ENCODE measurements at places on chromosomes 2 and 18.

DNA sequence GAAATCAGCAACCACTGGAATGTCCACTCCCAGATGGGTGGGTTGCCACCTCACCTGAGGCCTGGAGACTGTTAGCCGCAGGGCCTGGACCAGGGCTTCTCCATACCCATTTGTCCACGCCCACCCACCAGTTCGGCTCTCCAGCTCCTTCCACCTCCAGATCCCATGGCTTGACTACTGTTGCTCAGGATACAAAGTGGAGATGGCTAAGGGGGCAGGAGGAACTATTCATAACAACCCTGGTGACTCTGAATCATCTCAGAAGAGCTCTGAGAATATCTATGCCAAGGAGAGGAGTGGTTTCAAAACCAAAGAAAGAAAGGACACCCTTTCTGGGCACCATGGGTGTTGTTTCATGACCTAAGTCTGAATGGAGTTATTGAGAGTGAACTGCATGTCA, 145.8 kb downstream of the LAMA3 start:
- DNase-seq: no peak

DNA sequence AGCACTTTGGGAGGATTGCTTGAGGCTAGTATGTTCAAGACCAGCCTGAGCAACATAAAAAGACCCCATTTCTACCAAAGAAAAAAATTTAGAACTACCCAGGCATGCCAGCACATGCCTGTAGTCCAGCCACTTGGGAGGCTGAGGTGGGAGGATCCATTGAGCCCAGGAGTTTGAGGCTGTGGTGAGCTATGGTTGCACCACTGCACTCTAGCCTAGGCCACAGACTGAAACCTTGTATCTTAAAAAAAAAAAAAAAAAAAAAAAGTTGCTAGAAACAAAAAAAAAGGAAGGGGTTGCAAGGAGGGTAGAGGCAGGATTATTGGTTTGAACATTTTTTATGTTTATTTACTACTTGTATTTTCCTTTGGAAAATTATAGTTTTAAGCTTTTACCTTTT, 4.8 kb downstream of the SEC11C start:
- no peak for DNase-seq

DNA sequence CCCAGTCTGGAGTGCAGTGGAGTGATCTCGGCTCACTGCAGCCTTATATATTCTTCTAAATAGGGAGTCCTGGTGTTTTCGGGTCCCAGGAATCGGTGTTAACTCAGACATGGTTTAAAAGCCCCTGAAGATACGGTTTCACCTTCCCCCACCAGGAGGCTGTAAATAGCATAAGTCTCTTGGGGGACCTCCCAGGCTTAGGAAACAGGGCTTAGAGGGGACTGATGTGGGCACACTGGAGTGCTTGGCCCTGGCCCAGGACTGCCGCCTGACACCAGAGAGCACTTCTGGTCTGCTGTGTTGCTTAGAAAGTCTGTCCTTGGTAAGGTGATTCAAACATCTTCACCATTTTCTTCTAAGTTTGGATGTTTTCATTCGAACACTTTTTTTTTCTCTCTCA, 39.7 kb upstream of the MAP4K4 start:
- no peak for DNase-seq

- no peak for DNase-seq
These were observed 7.7 kb downstream of the KCNF1 start for GRCh38 chr2:10919410-10919770.

- peak; percentile 75 for DNase-seq
These were observed 787 bp downstream of the ERBB4 start for GRCh38 chr2:212537726-212538304.

DNA sequence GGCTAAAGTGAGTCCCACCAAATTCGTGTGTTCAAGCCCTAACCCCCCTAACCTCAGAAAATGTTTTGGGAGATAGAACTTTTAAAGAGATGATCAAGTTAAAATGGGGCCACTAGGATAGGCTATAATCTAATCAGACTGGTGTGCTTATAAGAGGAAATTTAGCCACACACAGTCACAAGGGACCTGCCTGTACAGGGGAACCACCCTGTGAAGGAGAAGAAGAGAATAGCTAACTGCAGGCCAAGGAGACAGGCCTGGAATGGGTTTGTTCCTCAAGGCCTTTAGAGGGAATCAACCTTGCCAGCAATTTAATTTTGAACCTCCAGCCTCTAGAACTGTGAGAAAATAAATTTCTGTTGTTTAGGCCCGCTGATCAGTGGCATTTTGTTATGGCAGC, 36.0 kb upstream of the TANK start:
- DNase-seq: no peak

DNA sequence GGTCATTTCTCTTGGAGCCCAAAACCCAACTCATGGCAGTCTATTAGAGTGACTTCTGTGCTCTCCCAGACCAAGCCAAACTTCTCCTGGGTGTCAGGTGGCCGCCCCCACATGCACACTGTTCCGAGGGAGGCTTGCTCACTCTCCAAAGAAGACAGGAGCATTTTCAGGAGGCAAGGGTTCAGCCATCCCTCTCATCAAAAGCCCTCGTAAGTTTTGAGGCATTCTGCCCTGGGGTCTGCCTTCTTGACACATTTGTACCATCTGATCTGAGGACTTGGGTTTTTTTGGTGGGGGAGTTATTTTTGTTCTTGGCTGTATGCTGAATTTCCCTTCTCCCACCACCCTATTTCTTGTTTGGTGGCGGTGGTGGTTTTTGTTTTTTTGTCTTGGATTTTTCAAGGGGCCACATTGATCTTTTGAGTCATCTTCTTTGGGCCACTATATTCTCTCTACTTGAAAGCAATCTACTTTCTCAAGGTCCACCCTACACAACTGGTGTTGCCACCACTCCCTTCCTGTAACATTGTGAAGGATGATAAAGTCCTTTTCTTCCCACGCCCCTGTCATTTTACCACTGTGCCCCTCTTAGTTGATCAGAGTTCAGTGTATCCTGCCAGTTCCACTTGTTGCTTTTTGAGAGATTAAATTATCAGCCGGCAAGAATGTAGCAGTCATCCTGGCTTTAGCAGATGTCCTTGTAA, 255.8 kb downstream of the CYP26B1 start:
- no peak for DNase-seq

DNA sequence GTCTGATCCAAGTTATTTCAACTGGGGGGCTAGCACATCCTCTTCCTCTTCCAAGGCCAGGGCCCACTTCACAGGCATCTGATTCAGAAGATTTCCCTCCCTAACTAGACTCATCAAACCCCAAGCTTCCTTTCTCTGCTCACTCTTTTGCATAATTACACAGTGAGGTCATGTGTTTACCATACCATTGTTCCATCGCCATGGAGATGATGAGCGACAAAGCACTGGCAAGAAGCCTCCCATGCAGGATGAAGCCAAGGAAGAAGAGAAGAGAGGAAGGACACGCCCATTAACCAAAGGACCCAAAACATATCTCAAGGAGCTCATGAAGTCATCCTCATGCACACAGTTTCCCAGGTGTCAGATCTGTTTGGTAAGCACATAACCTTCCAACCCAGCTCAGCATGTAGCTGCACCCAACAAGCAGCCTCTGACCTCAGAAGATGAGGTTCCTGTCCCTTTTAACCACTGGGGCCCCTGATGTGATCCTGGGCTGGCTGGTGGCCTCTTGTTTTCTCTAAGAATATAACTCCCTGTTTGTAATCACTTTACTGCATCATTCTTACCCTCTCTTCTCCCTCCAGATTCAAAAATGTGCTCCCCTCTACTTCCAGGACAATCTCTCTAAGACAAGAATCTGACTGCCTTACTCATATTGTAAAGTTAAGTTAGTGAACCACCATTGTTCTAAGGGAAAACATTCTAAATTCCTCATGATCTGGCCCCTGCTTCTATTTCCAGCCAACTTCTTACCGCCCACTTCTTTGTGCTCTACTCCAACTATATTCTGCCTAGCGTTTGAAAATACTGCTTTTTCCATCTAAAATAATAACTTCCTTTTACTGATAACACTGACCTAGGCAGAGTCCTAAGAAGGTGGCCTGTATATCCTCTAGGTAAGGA, 190.1 kb downstream of the TTC32 start:
- DNase-seq: no peak

GRCh38 chr18:58878640-58879039, 14.0 kb downstream of the ZNF532 start:
- no peak for DNase-seq

DNA sequence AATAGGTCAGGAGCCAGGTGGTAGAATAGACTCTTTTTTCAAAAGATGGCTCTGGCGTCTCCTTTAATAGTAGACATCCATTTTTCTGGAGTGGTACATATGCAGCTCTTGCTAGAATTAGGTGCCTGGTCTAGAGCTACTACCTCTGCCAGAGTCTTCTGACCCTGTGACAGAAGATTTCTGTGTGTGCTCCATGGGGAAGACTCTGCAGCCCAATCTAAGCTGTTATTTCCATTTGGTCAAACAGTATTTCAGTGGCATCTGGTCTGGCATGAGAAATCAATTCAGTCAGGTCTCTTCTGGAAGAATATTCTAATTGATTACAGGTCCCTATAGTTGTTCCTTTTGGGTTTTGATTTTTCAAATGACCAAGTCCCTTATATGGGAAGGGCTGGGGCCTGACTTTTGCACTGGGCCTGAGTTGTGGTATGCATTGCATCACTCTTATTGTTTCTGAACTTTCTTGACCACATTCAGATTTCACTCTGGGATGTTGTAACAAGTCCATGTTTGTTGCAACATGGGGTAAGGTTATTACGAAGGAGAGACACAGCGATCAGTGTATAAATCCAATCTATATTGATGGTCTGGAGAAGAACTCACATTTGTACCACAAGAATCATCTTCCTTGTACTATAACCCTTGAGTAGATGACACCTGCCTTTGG, 12.1 kb downstream of the MXD1 start:
- DNase-seq: no peak

DNA sequence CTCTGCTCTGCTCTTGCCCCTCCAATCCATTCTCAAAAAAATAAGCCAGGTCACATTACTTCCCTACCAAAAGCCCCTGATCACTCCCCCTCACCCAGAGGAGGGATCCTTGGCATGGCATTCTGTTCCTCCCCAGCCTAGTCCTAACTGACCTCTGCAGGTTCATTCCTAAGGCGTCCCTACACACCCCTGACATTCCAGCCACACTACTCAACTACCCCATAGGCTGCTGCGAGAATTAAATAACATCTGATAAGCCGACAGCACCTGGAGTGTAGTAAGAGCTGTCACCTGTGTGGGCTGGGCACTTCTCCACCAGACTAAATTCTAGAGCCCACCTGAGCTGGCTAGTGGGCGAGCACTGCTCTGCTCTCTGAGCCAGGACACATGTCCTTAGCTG, 44.7 kb upstream of the SLC1A4 start:
- no peak for DNase-seq

DNA sequence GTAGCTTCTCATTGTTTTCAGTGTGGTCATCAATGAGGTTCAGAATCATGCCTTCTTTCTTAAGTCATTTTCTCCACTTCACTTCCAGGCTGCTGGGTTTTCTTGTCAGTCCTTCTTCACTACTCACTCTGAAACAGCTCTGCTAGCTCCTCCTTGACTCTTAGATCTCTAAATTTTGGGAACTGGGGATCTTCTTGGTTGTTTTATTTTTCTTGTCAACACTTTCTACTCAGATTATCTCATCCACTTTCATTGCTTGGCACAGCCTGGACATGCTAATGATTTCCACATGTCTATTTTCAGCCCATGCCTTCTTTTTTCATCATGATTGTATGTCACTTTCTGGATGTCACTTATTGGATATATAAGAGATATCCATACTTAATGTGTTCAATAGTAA, 517.8 kb upstream of the DSEL start:
- DNase-seq: no peak

- no peak for DNase-seq
These were observed 11.6 kb upstream of the RBMS1 start for GRCh38 chr2:160505256-160505655.

DNA sequence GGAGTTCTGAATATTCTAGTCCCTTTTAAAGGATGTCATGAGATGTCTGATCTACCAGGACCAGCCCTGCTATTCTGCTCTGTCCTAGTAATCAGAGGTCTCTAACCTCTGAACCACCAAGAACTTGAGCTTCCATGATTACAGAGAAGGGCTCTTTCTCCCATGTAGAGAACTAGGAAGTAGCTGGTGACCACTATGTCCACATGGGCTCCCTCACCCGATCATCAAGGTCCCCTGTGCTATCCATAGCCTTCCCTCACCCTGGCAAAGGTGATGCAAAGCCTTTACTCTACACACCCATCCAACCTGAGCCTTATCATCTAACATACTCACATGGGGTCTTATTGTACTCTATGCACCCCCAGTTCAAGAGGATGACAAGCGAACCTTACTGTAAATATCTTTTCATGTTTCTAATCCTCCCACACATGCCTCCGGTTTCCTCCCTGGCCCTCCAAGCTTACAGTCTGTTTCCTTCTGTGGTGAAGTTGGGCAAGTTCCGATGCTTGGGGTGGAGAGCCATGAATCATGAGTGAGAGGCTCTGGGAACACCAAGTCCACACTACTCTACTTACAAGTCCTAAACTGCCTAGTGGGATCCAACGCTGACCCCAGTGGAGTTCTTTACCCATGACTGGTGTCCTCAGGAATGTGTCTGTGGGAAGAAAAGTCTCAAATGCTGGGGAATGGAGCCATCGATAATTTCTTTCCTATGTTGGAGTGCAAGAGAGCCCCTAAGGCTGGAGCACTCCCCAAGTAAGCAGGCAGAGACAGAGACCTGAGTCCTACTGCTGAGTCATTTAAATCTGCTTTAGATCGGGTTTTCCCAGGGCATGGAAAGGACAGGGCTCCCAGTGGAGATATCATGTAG, 73.3 kb upstream of the KLF7 start:
- DNase-seq: peak; percentile 50

GRCh38 chr2:151478011-151478410, 68.3 kb downstream of the RIF1 start:
- no peak for DNase-seq

- DNase-seq: no peak
These were observed 663 bp downstream of the TRIM54 start for GRCh38 chr2:27282892-27283291.

GRCh38 chr18:13241083-13241892, 22.7 kb downstream of the LDLRAD4 start:
- peak; percentile 6 for DNase-seq

DNA sequence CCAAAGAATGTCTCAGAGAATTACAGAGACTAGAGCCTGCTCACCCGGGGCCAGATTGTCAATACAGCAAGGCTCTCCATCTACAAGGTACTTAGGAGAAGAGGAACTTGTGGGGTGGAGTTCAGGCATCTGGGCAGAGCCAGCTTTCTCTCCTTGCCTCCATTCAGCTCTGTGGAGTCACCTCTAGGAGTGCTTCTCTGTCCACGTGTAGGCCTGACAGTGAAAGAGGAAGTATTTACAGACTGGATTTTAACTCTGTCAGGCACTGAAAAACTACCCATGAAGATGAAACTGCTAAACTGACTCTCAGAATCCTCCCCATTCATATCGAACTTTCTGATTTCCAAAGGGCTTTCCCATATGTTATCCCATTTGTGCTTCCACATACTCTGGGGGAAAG, 315.6 kb downstream of the SETBP1 start:
- no peak for DNase-seq

All from kidney (tissue), 22 donors.